ENCODE measurements at places on chromosomes 1 and 21. TPM values are rescaled to one million over a fixed set of nuclear protein-coding genes. Genes with fewer than 3 reads are reported as not detected.
A peak's percentile ranks its signal among the peaks of the same experiment; 100 is the strongest.

HPCAL4 gene
- total RNA-seq = 0.83 TPM

DNA sequence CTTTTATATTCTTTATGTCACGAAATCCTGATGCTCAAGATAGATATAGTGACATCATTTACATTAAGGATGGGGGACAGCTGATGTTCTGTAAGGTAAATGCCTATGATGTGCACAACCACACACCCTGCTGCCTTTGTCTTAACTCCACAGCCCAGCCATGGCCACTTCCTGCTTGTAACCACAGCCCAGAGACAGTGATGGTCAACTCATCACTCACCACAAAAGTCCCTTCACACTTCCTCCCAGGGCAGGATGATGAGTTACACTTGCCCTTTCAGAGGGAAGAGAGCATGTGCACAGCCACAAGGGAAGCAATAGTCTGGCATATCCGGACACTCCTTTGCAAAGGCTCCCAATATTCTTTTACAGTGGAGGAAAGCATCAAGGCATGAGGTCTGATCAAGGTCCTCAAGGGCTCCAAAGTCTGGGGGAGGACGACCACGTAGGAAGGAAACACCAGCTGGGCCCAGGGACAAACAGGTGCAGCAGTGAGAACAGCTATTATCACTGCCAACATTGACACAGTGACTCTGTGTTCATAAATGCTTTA, 53.8 kb downstream of the PLPP3 start:
- no peak for DNase-seq
- H3K4me3 ChIP-seq = no peak overlapping the region
- no peaks in the 10 kb centered on the region for H3K27me3 ChIP-seq
- no peak overlapping the region for H3K27ac ChIP-seq
- peaks cover 27% of the 10 kb centered on the region for H3K36me3 ChIP-seq
- peaks cover 40% of the 10 kb centered on the region for H3K4me1 ChIP-seq

DNA sequence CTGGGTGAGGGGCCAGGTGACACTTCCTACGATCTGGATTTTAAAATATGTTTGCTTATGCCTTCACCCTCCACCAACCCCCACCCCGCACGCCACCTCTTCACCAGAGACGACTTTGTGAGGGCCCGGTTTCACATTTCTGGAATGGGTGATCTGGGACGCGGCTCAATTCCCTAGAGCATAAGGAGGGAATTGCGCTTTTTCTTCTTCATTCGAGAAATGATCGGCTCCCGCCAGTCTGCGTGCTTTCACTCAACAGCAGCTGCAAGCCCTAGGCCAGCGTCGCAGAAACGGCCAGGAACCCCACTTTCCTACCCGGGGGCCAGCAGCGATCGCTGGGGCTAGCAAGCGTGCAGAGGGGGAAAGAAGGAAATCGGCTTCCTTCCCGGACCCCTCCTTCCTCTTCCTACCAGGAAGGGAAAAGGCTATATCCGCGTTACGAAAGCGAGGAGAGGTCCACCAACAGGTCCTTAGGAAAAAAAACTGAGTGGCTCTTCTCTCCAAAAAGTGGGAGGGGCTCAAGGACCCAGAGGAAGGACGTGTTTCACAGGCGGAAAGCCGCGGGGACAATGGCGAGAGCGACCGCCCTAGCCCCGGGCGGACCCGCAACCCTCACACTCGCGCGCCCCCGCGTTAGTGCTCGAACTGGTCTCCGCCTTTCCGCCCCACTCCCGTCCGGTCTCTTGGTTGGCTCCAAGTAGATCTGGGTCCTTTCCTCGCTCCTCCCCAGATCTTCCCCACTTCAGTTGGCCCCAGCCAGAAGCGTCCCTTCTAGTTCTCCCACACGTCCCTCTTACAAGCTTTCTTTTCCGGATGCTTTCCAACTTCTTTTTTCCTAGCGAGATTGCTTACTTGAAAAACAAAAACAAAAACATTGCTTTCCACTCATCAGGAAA, 1.1 kb upstream of the ADAMTS1 start:
- DNase-seq = peak; percentile 76
- peak overlapping the region; percentile 79 for H3K27ac ChIP-seq
- H3K4me1 ChIP-seq = peaks cover 6% of the 10 kb centered on the region
- no peaks in the 10 kb centered on the region for H3K27me3 ChIP-seq
- no peaks in the 10 kb centered on the region for H3K36me3 ChIP-seq
- peak overlapping the region; percentile 45 for H3K4me3 ChIP-seq

DNA sequence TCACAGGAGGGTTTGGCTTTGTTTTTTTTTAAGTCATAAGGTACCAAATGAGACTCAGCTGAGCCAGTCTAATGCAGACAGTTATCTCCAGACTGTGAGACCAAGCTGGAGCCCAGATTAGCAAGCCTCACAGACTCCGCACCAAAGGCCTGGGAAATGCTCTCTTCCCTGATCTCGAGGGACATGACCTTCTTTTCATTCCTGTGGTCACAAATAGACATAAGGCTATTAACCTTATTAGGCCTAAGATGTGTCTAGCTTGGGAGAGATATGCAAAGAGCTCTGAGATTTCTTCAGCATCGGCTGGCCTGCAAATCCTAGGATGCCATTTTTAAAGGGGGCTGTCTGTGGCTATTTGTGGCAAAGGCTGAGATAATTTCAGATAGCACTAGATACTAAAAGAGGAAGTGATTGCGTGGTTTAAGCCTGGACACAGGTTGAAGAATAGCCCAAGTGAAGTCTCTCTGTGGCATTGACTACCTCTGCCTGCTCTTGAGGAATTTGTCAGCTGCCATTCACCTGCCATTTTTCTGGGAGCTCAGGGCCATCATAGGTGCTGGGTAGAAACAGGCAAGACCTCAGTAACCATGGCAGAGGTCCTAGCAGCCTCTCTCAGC, 301.3 kb downstream of the SIPA1L2 start:
- H3K36me3 ChIP-seq = no peaks in the 10 kb centered on the region
- H3K4me3 ChIP-seq = no peak overlapping the region
- H3K27me3 ChIP-seq = no peaks in the 10 kb centered on the region
- no peak overlapping the region for H3K27ac ChIP-seq
- no peaks in the 10 kb centered on the region for H3K4me1 ChIP-seq

GRCh38 chr1:199178646-199179045, 539.8 kb downstream of the PTPRC start:
- no peaks in the 10 kb centered on the region for H3K4me1 ChIP-seq
- no peaks in the 10 kb centered on the region for H3K27me3 ChIP-seq
- no peak for DNase-seq
- no peaks in the 10 kb centered on the region for H3K36me3 ChIP-seq

DNA sequence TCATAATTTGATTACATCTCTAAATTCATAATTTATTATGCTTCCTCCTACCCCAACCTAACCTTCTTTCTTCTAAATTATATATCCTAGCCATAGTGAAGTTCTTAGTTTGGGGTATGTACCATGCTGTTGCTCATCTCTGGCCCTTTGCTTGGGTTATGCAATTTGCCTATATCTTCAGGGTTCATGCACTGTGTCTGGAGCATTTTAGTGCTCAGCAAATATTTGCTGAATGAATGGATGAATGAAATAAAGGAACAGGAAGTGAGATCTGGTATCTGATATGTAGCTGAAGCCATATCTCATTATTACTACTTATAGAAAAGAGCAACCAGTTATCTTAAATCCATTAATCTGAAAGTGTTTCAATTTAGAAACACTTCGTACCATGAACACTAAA, 137.6 kb downstream of the GPATCH2 start:
- no peak overlapping the region for H3K27ac ChIP-seq
- no peaks in the 10 kb centered on the region for H3K4me1 ChIP-seq
- no peaks in the 10 kb centered on the region for H3K36me3 ChIP-seq
- H3K27me3 ChIP-seq = no peaks in the 10 kb centered on the region
- no peak for DNase-seq

DNA sequence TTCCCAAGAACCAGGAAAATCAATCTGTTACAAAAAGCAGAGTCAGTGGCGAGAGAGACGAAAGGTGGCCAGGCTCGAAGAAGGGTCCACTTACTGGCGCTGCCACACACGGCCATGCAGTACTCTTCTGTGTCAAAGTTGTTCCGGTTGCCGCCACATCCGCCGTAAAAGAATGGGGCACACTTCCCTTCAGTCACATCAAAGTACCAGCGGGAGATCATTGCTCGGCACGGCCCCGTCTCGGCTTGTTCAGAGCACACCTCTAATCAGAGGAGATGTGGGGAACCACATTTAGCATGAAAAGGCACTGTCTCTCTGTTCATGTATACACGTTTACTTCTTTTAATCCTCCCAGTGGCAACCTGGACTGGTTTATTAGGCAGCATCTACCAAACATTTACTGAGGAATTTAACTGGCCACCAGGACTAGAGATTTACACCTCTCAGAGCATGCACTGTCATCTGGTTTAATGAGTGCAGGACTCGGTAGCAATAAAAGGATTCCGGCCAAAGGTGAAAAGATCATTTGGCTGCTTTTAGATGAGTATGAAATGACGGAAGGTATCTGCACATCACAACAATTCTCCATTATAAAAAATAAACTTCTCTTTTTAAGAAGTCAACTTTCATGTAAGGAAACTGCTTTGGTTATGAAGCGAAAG, 170.5 kb downstream of the APP start:
- H3K36me3 ChIP-seq = no peaks in the 10 kb centered on the region
- no peaks in the 10 kb centered on the region for H3K27me3 ChIP-seq
- no peaks in the 10 kb centered on the region for H3K4me1 ChIP-seq
- H3K27ac ChIP-seq = no peak overlapping the region
- no peak overlapping the region for H3K4me3 ChIP-seq
